ENCODE measurements at places on chromosomes 2 and 18.

DNA sequence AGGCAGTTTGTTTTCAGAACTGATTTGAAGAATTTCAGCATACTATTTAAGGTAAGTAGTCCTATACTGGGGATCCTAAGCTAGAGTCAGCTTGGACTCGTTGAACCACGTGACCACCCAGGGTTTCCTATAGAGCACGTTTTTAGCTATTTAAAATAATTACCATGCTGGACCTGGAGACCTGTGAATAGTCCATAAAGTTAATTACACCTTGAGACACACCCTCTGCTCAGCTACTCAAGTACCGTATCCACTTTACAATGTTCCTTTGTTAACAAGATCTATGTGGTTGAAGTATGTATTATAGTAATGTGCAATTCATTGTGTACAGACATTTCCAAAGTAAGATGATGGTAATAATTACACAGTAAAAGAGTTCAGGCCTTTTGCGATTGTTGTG, 67.6 kb downstream of the CRIM1 start:
- no peak for DNase-seq

GRCh38 chr2:127421871-127422558, 3.8 kb downstream of the PROC start:
- DNase-seq = no peak

DNA sequence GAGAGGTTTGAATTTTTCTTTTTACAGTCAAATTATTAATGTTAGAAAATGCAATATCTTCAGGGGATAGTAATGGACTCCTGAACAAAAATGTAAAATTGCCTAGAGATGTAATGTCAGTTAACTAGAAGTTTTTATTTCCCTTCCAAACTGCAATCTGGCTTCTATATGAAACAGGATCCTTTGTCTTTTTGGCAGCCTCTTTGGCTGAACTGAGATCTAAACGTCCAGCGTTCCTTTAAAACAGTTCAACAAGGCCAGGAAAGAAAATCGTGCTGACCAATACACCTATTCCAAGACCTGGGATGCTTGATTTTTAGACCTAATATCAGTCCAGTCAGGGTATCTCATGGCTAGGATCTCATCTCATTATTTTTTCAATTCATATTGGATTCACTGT, 245.5 kb downstream of the FIGN start:
- no peak for DNase-seq

- peak; percentile 17 for DNase-seq
These were observed 8.7 kb downstream of the TYMS start for GRCh38 chr18:666177-666576.

DNA sequence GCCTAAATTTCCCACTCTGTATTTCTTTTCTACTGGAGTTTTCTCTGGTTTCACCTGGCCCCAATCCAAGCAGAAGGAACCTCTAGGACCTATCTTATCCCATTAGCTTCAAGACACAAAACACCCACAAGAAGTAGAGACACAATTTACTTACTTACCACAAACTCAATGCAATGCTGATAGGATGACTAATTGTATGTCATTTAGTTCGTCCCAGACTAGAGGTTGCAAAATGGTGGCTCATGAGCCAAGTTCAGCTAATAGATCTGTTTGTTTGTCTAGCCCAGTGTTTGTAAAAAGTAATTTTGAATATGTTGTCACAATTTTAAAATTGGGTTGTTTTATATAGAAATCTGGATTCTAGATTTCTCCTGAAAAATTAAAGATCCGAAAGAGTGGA, 34.7 kb upstream of the ZSWIM2 start:
- DNase-seq = no peak

GRCh38 chr18:48051945-48052840, 121.7 kb upstream of the SMAD2 start:
- no peak for DNase-seq

GRCh38 chr2:102550151-102550550, 69.2 kb upstream of the SLC9A2 start:
- no peak for DNase-seq

- DNase-seq = no peak
These were observed 61.1 kb downstream of the MDH1 start for GRCh38 chr2:63649829-63650228.

DNA sequence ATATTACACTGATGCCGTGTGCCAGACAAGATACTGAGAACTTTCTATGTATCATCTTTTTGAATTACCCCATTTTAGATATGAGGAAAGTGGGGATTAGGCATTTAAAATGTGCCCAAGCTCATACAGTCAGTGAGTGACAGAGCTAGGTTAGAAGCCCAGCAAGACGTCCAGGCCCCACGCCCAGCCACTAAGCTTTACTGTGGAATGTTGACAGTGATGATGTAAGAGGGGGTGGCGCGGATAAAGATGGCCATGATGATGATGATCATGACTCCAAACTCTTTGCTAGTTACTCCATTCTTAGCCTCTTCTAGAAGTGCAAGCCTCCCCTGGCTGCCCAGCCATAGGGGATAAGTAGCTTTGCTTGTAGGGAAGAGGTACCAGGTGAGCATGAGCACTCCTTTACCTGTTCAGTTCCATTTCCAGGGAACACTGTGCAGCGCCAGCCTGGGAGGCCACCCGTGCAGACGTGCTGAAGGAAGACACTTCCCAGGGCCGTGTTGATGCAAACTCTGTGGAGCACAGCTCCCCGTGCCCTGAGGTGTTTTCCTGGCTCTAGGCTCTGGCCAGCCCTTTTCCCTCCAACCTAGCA, 65.5 kb downstream of the BCL2L11 start:
- DNase-seq = no peak

- peak; percentile 28 for DNase-seq
These were observed 128.1 kb upstream of the RBMS1 start for GRCh38 chr2:160621748-160622147.

GRCh38 chr2:118040891-118041290, 27.0 kb upstream of the CCDC93 start:
- DNase-seq = no peak

DNA sequence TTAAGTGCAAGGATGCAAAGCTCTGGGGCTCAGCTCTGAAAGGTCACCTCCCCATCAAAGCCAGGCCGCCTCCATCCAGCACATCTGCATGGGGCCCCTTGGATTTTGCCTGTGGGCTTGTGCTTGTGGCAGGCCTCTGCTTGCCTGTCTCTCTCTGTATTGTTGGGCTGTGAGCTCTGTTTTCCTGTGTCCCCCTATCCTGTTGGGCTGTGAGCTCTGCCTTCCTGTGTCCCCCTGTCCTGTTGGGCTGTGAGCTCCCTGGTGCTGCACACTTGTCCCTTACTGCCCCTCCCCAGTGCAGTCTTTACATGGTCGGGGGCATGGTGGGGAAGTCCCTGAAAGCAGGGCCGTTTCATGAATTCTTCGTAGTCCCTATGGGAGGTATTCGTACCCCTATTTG, 49.2 kb upstream of the PDIA6 start:
- DNase-seq = no peak

GRCh38 chr18:12442946-12443345, 35.2 kb downstream of the PRELID3A start:
- peak; percentile 32 for DNase-seq

DNA sequence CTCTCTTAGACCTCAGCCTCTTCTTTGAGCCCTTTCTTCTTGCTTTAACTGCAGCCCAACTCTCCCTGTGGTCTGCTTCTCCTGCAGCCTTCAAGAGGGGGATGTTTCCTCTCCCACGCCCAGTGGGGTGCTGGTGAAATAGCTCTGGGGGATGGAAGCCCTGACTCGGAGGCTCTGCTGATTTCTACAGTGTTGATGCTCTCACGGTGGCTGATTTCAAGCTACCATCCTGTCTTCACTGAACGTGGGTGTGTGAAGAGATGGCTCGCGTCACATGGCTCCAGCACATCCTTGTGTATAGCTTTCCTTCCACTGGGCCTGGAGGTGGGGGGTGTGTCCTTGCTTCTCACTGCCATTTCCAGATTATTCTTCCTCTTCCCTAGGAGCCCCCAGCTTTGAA, 20.0 kb downstream of the MPP4 start:
- DNase-seq = no peak

All from cardiac muscle cell (in vitro differentiated cells and primary cell).